ENCODE measurements at places on chromosomes 3 and 15. TPM values are rescaled to one million over a fixed set of nuclear protein-coding genes. Genes with fewer than 3 reads are reported as not detected.

The A4GNT gene
- not detected for polyA plus RNA-seq

The BUB1B gene
- 0.14 TPM for polyA plus RNA-seq

The SENP7 gene
- polyA plus RNA-seq = 6.5 TPM

The UCN2 gene
- polyA plus RNA-seq = 0.15 TPM

The ARGFX gene
- polyA plus RNA-seq = not detected

The CAMP gene
- 1.2 TPM for polyA plus RNA-seq

The SOX2 gene
- 0.30 TPM for polyA plus RNA-seq

The TIGIT gene
- 0.04 TPM for polyA plus RNA-seq

The GDPGP1 gene
- 4.8 TPM for polyA plus RNA-seq

The GNAT1 gene
- polyA plus RNA-seq = not detected

The ESYT3 gene
- polyA plus RNA-seq = 0.42 TPM

The C2CD4A gene
- polyA plus RNA-seq = not detected

The CLSTN2 gene
- 0.69 TPM for polyA plus RNA-seq

The DLL4 gene
- 11.1 TPM for polyA plus RNA-seq

The P2RY14 gene
- polyA plus RNA-seq = 0.75 TPM

The PLCB2 gene
- 7.7 TPM for polyA plus RNA-seq

The ZNF80 gene
- not detected for polyA plus RNA-seq

The PLSCR2 gene
- polyA plus RNA-seq = not detected
